ENCODE measurements at places on chromosomes 5 and 9. TPM values are rescaled to one million over a fixed set of nuclear protein-coding genes. Genes with fewer than 3 reads are reported as not detected.

DNA sequence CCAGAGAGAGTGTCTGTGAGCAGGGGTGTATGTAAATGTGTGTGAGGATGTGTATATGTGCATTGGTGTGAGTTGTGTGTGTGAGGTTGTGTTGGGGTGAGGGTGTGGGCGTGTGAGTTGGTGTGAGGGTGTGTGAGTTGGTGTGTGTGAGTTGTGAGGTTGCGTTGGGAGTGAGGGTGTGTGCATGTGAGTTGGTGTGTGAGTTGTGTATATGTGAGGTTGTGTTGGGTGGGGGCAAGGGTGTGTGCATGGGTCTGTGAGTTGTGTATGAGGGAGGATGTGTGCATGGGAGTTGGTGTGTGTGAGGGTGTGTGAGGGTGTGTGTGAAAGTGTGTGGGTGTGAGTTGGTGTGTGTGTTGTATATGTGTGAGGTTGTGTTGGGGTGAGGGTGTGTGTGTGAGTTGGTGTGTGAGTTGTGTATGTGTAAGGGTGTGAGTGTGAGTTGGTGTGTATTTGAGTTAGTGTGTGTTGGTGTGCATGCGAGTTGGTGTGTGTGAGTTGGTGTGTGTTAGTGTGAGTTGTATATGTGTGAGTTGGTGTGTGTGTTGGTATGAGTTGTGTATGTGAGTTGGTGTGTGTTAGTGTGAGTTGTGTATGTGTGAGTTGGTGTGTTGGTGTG, 161.6 kb upstream of the IER5L start:
- DNase-seq = no peak

- no peak for DNase-seq
Measured at GRCh38 chr5:148859703-148860102, 33.3 kb downstream of the ADRB2 start.

Gene NEURL1B
- total RNA-seq = 5.3 TPM

DNA sequence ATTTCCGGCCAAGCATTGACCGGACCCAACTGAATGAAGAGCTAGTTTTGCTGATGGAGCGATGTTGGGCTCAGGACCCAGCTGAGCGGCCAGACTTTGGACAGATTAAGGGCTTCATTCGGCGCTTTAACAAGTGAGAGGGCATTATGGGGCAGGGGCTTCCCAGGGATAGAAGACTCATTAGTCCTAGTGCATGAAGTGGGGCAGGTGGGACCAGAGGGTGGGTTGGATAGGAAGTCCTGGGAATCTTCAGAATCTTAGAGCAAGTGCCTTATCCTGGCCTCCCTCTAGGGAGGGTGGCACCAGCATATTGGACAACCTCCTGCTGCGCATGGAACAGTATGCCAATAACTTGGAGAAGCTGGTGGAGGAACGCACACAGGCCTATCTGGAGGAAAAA, 6.0 kb downstream of the SPAG8 start:
- no peak for DNase-seq

GRCh38 chr5:127565586-127566270, 48.3 kb downstream of the PRRC1 start:
- DNase-seq = no peak

Gene SOX30
- not detected for total RNA-seq

DNA sequence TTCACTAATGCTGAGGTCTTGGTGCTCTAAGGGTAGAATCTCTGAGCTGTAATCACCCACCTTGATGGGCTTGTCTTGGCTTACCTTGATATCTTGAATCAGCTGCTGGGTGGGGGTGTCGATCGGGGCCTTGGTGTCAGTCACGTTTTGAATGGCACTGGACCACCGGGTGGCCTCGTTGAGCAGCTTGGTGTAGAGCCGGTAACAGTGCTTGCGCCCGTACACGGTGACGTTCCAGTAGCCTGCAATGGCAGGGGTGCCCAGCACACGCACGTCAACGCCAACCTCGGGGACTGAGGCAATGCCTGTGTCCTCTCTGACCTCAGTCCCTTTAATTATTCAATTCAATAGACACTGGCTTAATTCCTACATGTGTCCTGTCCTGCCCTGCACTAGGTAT, 63.1 kb upstream of the RETREG1 start:
- DNase-seq = no peak

Gene RANBP3L
- total RNA-seq = 0.28 TPM
